GM19239 (cell line): ENCODE measurements at places on chromosomes 16 and 17.

GRCh38 chr17:1714980-1715802 lies 5.0 kb upstream of the TLCD2 start:
- no peak for DNase-seq

DNA sequence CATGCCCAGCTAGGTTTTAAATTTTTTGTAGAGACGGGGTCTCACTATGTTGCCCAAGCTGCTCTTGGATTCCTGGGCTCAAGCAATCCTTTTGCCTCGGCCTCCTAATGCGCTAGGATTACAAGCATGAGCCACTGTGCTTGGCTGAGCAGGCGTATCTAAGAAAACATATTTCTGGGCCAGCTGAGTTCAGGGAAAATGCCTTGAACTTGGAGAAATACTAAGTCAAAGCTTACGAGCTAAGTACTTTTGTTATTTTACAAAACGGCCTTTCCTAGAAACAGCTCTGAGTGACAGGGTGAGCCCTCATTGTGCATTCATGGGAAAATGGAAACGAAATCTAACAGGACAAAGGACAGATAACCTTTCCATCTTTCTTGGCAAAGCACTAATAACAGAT lies 24.7 kb downstream of the DNAI2 start:
- DNase-seq = no peak

DNA sequence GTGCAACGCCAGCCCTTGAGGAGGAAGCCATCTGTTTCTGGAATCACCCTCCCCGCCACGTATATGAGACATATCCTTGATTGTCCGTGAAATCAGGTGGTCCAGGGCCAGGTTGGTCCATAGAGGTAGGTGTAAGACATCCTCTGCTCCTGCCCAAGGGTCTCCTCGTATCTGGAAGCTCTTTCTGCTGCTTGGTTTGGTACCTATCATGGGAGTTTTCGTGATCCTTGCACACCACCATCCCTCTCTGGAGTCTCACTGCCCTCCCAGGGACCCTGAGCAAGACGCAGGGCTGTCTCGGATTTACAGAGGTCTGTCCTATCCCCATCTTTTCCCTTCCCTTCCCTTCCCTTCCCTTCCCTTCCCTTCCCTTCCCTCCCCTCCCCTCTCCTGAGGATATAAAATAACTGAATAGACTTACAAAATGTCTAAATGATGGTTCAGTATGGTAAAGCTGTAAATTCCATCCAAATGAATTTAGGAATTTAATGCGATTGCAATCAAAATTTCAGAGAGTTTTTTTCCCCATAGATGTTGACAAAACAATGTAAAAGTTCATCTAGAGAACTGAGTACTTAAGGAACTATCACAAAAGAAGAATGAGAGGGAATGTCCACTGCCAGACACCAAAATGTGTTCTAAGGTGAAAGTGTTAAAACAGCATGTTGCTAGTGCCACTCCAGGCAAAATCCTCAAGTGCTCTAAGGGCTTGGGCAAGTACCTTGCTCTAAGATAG lies 2.0 kb upstream of the CCDC42 start:
- no peak for DNase-seq

- DNase-seq = no peak
These were observed 1.2 kb upstream of the CYB5B start for GRCh38 chr16:69423189-69423588.

GRCh38 chr16:527015-527903 lies at the start of gene CAPN15:
Gene CAPN15 (plus strand): TSS chr16:527712. CDS start chr16:546839, 19,127 bp downstream.
- peak; percentile 92 for DNase-seq

GRCh38 chr17:76485569-76485968 lies 15.7 kb downstream of the RHBDF2 start:
- DNase-seq = no peak

- DNase-seq = no peak
These were observed 4.3 kb upstream of the MSRB1 start for GRCh38 chr16:1947369-1947670.

- no peak for DNase-seq
These were observed 10.7 kb downstream of the UTP4 start for GRCh38 chr16:69143116-69143515.

DNA sequence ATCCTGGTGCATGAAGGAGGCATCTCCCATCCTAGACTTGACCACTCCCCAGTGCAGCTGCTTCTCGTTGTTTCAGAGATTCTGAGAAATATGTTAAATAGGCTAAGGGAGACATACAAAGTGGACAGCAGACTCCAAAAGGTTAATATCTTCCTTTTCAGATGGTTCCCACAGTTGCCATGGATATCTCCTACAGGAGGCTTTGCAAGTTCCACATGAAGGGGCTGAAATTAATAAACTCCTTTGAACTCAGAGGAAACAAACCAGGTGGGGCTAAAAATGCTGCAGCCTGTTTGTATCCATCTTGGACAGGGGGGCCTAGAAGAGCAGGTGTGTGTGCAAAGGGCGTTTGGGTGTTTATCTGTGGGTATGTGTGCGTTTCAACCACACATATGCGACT lies 257.4 kb upstream of the XYLT1 start:
- DNase-seq = no peak

DNA sequence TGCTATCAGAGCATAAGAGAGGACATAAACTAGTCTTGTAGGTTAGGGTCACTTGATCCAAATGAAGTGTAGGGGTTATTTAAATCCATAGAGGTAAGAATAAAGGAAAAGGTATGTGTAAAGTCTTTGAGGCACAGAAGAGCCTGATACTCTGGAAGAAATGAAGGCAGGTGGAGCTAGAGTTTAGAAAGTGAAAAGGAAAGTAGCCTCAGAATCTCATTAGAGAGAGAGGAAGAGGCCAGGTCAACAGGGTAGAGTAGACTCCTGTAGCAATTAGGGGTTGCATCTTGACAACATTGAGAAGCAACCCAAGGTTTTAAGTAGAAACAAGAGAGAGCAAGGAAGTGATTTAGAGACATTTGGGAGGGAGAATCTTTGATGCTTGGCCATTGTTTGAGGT lies 235.2 kb upstream of the SOX9 start:
- no peak for DNase-seq

DNA sequence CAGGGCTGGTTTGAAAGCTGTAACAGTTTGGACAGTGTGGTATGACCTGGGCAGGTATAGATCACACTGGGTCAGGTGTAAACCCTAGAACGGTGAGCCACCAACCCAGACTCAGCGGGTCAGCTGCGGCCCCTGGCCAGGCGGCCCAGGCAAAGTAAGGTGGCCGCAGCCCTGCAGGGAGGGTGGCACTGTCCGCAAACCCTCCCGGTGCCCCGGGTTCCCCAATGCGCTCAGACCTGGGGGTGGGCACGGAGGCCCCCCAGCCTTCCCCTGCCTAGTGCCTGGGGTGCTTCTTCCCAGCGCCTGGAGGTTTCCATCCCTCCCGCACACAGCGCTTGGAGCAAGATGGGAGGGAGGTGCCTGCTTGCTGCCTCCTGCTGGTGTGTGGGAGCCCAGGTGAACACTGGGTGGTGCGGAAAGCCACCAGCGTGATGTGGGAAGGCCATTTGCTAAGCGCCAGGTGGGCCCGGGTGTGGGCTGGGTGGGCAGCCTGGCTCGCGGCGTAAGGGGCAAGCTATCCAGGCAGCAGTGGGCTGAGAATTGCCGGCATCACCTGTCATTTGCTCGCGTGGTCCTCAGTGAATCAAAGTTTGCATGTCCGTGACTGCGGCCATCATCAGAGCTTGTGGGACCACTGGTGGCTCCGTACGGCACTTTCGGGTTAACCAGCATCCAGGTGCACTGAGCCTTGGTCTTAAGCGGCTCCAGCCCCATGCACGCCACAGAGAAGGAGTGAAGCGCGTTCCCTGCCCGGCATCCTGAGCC lies 47.3 kb upstream of the GNG13 start:
- no peak for DNase-seq

GRCh38 chr17:34909040-34909439 lies 52.2 kb downstream of the CCT6B start:
- DNase-seq = no peak
